Prostate gland (tissue), 2 donors: ENCODE measurements at places on chromosomes 1 and 21. TPM values are rescaled to one million over a fixed set of nuclear protein-coding genes. Genes with fewer than 3 reads are reported as not detected.

- DNase-seq, result no peak
- H3K4me1 ChIP-seq, result no peaks in the 10 kb centered on the region
- no peak overlapping the region for H3K4me3 ChIP-seq
- no peak overlapping the region for H3K27ac ChIP-seq
- H3K36me3 ChIP-seq, result no peaks in the 10 kb centered on the region
- H3K27me3 ChIP-seq, result no peaks in the 10 kb centered on the region
These were observed 17.8 kb downstream of the CCDC30 start for GRCh38 chr1:42480921-42481320.

- H3K27me3 ChIP-seq, result no peaks in the 10 kb centered on the region
- H3K36me3 ChIP-seq, result no peaks in the 10 kb centered on the region
- no peaks in the 10 kb centered on the region for H3K4me1 ChIP-seq
- DNase-seq, result no peak
- H3K4me3 ChIP-seq, result no peak overlapping the region
These were observed 156.2 kb downstream of the TPR start for GRCh38 chr1:186218654-186219352.

DNA sequence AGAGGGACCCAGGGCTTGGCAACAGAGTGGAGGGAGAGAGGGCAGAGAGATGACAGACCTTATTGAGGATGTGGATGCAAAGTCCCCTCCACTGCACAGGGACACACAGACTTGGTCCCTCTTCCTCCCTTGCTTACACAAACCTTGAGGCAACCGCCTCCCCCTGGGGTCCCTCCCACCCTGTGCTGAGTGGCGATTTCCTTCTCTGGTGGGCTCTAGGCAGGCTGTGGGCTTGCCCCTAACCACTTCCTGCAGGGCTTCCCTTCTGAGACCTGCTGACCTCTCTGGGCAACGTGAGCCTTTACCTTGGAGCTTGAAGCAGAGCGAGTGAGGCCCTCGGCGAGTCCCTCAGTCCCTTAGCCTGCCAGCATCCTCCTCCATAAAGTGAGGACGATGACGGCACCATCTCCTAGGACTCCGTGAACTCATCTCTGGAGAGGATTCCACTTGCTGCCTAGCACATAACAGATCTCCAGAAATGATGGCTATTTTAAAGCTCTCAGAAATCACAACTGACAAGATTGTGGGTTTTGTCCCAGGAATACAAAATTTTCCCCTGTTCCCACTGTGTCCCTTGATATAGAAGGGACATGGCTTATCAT, 25.0 kb downstream of the KIAA1614 start:
- no peaks in the 10 kb centered on the region for H3K27me3 ChIP-seq
- H3K27ac ChIP-seq, result no peak overlapping the region
- H3K4me1 ChIP-seq, result no peaks in the 10 kb centered on the region
- no peaks in the 10 kb centered on the region for H3K36me3 ChIP-seq
- no peak for DNase-seq

GRCh38 chr1:170864876-170865538, 70.3 kb upstream of the MROH9 start:
- no peaks in the 10 kb centered on the region for H3K36me3 ChIP-seq
- H3K27me3 ChIP-seq, result no peaks in the 10 kb centered on the region
- no peaks in the 10 kb centered on the region for H3K4me1 ChIP-seq
- DNase-seq, result no peak

DNA sequence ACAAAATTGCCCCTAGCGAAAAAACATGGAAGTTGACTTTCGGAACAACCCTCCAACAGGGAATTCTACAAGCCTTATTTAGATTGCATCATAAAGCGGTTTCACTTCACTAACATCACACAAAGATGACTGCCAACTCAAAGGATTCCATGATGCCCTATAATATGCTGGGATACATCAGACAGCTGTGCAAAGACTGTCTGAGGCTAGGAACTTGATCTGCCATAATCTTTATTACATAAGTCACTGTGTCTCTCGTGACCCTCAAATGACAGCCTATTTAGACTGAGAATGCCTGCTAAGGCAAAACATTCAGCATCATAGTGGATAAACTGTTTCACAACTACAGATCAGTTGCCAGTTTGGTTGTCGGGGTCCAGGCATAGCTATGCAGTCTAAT, 23.8 kb downstream of the FH start:
- no peak overlapping the region for H3K4me3 ChIP-seq
- H3K36me3 ChIP-seq, result peaks cover 4% of the 10 kb centered on the region
- no peak overlapping the region for H3K27ac ChIP-seq
- no peaks in the 10 kb centered on the region for H3K27me3 ChIP-seq
- no peak for DNase-seq

- no peaks in the 10 kb centered on the region for H3K27me3 ChIP-seq
- H3K36me3 ChIP-seq, result no peaks in the 10 kb centered on the region
- no peak overlapping the region for H3K4me3 ChIP-seq
- no peak overlapping the region for H3K27ac ChIP-seq
- no peak for DNase-seq
These were observed 374.0 kb downstream of the LMX1A start for GRCh38 chr1:164982545-164982944.

- H3K27ac ChIP-seq, result no peak overlapping the region
- no peaks in the 10 kb centered on the region for H3K27me3 ChIP-seq
- H3K4me1 ChIP-seq, result peaks cover 14% of the 10 kb centered on the region
- no peak overlapping the region for H3K4me3 ChIP-seq
- DNase-seq, result no peak
These were observed 2.6 kb upstream of the TAGLN2 start for GRCh38 chr1:159927849-159928431.

DNA sequence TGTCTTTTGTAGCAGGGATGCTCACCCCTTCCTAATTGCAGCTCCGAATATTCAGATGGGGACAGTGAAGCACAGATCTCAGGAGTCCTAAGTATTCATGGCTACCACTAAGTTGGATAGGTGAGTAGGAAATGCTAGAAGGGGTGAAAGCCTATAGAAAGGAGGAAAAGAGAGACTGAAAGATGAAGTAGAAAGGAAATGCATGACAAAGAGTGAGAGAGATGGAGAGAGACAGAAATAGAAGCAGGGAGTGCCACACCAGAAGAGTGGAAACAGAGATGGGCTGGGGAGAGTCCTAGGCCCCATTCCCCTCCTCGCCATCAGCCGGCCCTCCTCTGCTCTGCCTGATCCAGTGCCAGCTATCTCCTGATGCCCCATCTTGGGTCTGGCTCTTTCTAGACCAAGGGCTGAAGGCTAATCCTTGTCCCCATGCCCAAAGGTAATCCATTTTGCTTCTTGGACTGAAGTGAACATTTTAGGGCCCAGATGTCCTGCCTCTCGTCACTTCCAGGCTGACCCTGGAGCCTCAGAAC, 2.0 kb downstream of the PEA15 start:
- H3K4me1 ChIP-seq, result peaks cover 13% of the 10 kb centered on the region
- no peak for DNase-seq
- no peak overlapping the region for H3K4me3 ChIP-seq

DNA sequence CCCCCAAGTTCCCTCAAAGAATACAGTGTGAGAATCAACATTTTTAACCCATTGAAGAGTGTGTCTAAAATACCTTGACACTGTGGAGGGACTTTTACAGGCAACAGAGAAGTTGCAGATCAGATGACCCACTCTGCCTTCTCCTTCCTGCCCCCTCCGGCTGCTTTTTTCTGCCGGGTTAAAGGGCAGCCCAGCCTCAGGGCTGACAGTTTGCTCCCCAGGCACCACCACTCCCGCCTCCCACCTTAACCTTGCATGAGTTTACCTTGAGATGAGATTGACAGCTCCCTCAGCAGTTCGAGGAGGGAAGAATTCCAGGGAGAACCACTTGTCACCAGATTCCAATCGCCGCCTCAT, 3.2 kb downstream of the MTHFR start:
- H3K27me3 ChIP-seq, result no peaks in the 10 kb centered on the region
- peak overlapping the region; percentile 28 for H3K4me3 ChIP-seq
- DNase-seq, result no peak
- H3K27ac ChIP-seq, result peak overlapping the region; percentile 97
- no peaks in the 10 kb centered on the region for H3K36me3 ChIP-seq

GRCh38 chr21:31886915-31887314, 14.1 kb downstream of the HUNK start:
- no peaks in the 10 kb centered on the region for H3K4me1 ChIP-seq
- H3K27ac ChIP-seq, result no peak overlapping the region
- no peaks in the 10 kb centered on the region for H3K36me3 ChIP-seq
- no peaks in the 10 kb centered on the region for H3K27me3 ChIP-seq
- DNase-seq, result no peak

GRCh38 chr1:209714338-209714737, 9.7 kb downstream of the HSD11B1 start:
- no peaks in the 10 kb centered on the region for H3K27me3 ChIP-seq
- H3K27ac ChIP-seq, result no peak overlapping the region
- H3K36me3 ChIP-seq, result no peaks in the 10 kb centered on the region
- no peak for DNase-seq

DNA sequence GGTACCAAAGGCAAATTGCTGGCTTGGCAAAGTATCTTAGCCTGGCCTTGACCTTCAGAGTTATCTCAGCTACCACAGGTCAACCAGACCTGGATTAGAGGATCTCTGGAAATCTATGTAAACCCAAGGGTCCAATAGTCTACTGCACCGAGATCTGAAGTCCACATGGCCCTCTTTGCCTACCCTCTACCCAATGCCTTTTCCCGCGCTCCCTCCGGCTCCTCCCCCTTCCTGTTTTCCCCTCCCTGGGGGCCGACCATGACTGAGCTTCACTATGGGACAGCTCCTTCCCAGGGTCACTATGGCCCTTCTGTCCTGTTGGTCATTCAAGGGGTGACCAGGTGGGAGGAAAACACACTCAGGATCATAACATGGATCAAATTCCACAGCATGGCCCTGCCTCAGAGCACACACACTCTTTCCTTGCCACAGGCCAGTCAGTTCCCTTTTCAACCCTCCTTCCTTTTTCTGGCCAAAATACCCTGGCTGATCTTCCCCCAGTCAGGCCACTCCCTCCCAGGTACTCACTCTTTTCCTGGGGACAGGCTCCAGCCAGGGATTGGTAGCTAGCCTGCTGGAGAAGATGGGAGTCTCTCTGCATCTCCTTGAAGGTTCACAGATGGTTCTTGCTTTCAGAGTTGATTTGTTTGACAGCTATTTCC, 19.1 kb upstream of the TMEM183A start:
- no peaks in the 10 kb centered on the region for H3K27me3 ChIP-seq
- DNase-seq, result no peak
- no peaks in the 10 kb centered on the region for H3K36me3 ChIP-seq
- H3K27ac ChIP-seq, result no peak overlapping the region
- no peak overlapping the region for H3K4me3 ChIP-seq

DNA sequence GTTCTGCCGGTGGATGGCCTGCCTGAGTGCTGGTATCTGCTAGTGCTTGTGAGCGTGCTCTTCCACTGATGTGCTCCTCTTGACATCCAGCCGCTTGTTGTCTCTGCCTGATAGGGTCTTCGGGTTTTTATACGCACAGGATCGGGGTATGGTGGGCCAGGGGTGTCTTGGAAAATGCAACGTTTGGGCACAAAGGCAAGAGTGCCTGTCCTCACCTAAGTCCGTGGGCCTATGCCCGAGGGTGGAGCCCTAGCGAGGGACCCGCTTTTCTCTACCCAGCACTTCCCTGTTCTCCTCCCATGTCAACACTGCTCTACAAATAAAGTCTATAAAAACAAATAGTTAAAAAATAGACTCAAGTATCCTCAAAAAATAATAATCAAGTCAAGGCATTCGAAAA, 1007.8 kb downstream of the PLA2G4A start:
- H3K27ac ChIP-seq, result no peak overlapping the region
- no peaks in the 10 kb centered on the region for H3K36me3 ChIP-seq
- no peaks in the 10 kb centered on the region for H3K4me1 ChIP-seq
- H3K27me3 ChIP-seq, result no peaks in the 10 kb centered on the region

Gene TRIM67
- total RNA-seq, result 0.28 TPM

Gene DMBX1
- not detected for total RNA-seq

Gene TUT4
- total RNA-seq, result 76.1 TPM

Gene ATP1A2
- 69.0 TPM for total RNA-seq

Gene FCAMR
- 2.3 TPM for total RNA-seq

Gene TMIGD3
- 11.4 TPM for total RNA-seq

Gene TMEM81
- total RNA-seq, result 0.73 TPM

Gene IVL
- total RNA-seq, result 0.57 TPM

Gene SERPINC1
- not detected for total RNA-seq
